NCI-H2081 (cell line): ENCODE measurements at places on chromosomes 7 and 10.

DNA sequence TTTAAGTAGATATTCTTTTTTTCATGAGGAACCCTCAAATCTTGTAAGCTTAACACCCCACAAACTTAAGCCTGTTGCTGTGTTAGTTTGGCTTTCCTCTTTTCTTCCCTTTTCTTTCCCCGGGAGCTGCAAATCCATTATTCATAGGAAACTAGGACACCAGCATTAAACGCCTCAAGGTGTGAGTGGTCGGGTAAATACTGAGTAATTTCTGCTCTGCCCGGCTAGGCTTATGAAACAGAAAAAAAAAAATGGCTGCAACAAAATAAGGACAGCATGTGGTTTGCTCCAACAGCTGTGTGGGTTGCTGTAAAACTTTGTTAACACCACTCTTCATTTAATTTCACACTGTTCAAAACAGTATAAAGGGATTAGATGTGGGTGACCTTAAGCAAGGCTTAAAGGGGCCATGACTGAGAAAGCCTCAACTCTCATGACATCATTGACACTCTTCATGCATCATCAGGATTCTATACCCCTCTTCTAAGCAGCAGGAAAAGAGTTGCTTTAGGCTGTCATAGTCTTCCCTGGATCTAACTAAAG lies 104.1 kb downstream of the AOAH start:
- DNase-seq, result no peak

- no peak for DNase-seq
Observed at GRCh38 chr10:4399556-4399955, 426.5 kb upstream of the AKR1E2 start.

GRCh38 chr7:87510411-87510875 lies 35.0 kb upstream of the ABCB4 start:
- DNase-seq, result no peak

DNA sequence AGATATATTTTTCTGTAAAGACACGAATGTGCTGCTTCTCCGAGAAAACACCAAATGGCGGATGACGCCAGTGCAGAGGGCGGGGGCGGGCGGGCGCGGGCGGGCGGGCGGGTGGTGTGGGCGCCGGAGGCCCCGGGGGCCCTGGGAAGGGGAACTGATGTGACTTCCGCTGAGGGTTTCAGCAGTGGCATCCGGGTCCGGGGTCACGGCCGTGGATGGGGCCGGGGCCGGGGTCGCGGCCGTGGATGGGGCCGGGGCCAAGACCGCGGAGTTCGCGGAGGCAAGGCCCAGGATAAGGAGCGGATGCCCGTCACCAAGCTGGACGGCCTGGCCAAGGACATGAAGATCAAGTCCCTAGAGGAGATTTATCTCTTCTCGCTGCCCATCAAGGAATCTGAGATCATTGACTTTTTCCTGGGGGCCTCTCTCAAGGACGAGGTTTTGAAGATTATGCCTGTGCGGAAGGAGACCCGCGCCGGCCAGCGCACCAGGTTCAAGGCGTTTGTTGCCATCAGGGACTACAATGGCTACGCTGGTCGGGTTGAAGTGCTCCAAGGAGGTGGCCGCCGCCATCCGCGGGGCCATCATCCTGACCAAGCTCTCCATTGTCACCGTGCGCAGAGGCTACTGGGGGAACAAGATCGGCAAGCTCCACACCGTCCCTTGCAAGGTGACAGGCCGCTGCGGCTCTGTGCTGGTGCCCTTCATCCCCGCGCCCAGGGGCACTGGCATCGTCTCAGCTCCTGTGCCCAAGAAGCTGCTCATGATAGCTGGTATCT lies 20.3 kb upstream of the IGF2BP3 start:
- DNase-seq, result peak; percentile 50

- DNase-seq, result no peak
Observed at GRCh38 chr10:99841746-99842145, 59.3 kb downstream of the ABCC2 start.

DNA sequence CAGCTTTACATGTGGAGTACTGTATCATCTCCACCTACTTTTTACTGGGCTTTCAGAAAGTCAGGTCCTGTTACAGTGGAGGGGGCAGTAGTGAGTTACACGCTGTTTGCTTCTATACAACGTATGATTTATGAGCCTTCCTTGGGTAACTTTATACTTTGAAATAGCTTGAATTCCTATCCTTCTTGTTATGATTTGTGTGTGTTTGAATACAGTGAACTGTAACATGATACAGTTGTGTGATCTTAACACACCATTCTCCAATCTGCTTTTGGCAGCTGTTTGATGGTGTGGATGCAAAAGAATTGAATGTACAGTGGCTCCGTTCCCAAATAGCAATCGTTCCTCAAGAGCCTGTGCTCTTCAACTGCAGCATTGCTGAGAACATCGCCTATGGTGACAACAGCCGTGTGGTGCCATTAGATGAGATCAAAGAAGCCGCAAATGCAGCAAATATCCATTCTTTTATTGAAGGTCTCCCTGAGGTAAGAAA lies 41.7 kb downstream of the SP8 start:
- DNase-seq, result no peak

GRCh38 chr7:112484671-112485167 lies 3.9 kb downstream of the LSMEM1 start:
- no peak for DNase-seq

GRCh38 chr7:139673230-139673629 lies 104.6 kb downstream of the HIPK2 start:
- no peak for DNase-seq

- DNase-seq, result peak; percentile 64
Observed at GRCh38 chr7:83161899-83162401, 734 bp downstream of the PCLO start.

- peak; percentile 19 for DNase-seq
Observed at GRCh38 chr7:143299840-143300239, 11.7 kb downstream of the CASP2 start.

DNA sequence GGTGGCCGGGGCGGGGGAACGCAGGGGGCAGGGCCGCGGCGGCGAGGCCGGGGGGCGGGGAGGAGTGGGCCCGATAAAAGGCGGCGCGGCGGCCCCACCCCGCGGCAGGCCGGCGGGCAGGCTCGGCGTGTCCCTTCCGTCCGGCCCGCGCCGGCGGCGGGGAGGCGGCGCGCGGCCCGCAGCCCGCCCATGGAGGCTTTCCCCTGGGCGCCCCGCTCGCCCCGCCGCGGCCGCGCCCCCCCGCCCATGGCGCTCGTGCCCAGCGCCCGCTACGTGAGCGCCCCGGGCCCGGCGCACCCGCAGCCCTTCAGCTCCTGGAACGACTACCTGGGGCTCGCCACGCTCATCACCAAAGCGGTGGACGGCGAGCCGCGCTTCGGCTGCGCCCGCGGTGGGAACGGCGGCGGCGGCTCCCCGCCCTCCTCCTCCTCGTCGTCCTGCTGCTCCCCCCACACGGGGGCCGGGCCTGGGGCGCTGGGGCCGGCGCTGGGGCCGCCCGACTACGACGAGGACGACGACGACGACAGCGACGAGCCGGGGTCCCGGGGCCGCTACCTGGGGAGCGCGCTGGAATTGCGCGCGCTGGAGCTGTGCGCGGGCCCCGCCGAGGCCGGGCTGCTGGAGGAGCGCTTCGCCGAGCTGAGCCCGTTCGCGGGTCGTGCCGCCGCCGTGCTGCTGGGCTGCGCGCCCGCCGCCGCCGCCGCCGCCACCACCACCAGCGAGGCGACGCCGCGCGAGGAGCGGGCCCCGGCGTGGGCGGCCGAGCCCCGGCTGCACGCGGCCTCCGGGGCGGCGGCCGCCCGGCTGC lies at the start of gene NANOS1:
NANOS1 (plus strand) TSS at position 102 of the 808 bp plus-strand sequence; CDS start at position 190, 88 bp downstream.
- no peak for DNase-seq

DNA sequence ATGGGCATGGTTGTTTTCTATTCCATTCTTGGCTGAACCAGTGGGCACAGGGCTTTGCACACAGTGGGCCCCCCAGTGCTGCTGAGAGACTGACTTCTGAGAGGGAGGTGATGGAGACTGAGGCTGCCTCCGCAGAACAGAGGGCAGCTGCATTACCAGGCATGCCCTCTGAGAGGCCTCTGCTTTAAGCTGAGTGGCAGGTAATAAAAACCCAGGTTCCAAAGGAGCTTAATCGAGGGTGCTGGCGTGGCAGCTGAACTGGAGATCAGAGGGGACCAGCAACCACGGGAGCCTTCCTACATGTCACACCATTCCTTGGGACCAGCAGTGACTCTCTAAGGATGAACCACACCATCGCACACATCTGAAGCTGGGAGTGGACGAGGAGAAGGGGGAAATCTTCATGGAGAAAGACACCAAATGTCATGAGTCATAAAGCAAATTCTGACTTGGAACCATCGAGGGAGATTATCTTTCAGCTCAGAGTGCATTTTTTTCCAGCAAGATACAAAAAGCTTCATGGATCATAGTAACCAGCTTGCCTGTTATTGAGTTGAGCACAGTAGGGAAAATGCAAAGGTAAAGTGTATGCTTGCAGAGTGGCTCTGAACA lies 24.6 kb downstream of the HIPK2 start:
- no peak for DNase-seq

GRCh38 chr10:122033224-122033926 lies 44.4 kb downstream of the TACC2 start:
- no peak for DNase-seq

DNA sequence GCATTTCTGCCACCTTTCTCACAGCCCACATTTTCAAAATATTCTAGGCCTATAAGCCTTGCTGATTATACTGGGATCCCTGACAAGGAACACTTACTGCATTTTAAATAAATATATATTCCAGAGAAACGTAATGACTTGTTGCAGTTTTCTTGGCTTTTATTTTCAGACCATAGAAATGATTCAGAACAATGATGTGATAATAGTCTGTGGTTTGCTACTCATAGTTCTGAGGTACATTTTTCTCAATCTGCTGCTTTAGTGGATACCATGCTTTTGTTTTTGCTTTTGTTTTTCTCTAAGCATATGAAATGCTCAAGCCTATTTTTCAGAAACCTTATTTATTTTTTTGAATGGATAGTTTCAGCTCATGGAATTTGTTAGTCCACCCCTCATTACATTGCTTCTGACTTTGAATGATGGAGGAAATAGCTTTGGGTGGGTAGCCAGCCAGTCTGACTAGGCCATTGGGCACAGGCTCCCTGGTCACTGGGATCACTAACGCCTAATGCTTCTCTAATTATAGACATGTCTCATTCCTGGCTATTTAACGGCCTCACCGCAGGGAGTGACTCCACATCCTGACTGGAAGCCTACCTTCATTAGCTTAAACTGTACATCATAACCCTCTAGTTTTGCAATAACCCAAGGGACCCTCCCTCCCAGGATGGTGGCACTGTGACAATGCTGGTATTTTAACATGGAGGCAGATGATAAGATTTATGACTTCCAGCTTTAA lies 66.1 kb downstream of the MBL2 start:
- no peak for DNase-seq

- no peak for DNase-seq
Observed at GRCh38 chr7:134639683-134640279, 6.9 kb upstream of the BPGM start.

GRCh38 chr10:76309070-76309469 lies 877.6 kb downstream of the LRMDA start:
- no peak for DNase-seq

DNA sequence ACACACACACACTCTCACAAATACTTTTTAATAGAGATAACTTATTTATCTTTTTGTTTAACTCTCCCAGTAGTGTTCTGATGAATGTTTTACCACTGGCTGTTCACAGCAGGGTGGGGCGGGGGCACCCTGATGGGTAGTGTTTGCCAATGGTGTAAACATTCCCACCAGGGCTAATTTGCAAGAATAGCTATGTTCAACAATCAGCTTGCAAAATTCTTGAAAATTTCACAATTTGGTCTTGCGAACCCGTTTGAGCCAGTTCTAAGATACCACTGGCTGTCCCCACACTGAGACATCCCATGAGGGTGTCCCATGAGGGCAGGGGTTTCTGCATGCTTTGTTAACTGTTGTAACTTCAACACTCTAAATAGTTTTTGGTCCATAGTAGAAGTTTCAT lies 348.5 kb downstream of the CXCL12 start:
- no peak for DNase-seq

GRCh38 chr7:32506266-32507054 lies 11.2 kb downstream of the AVL9 start:
- no peak for DNase-seq

DNA sequence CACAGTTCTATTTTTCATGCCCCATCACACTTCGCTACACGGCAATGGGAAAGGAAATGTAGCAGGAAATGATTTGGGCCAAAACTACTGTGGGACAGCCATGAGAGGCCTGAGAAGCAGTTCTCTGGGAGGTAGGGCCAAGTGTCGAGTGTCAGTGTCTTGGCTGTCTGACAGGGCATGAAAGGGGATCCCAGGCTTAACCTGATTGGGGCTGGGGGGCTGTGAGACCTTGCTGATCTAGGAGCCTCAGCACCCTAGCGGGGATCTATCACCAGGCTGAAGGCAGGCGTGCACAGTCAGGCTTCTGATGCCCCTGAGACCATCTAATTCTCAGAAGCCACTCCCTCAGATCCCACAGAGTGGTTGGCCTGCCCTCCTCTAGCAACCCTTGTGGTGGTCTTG lies 58.2 kb upstream of the SLC25A13 start:
- DNase-seq, result no peak

DNA sequence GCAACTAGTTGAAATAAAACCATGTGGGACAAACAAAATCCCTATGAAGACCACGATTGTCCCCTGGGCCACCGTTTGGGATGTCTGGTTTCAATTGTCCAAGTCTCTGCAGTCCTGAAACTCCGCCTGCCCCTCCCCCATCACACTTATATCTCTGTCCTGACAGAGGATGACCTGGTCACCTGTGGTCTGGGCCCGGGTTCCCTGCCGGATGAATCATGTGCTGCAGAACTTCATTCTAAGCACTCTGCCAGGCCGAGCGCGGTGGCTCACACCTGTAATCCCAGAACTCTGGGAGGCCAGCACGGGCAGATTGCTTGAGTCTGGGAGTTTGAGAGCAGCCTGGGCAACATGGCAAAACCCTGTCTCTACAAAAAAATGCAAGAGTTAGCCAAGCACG lies 91.1 kb downstream of the COL13A1 start:
- no peak for DNase-seq

DNA sequence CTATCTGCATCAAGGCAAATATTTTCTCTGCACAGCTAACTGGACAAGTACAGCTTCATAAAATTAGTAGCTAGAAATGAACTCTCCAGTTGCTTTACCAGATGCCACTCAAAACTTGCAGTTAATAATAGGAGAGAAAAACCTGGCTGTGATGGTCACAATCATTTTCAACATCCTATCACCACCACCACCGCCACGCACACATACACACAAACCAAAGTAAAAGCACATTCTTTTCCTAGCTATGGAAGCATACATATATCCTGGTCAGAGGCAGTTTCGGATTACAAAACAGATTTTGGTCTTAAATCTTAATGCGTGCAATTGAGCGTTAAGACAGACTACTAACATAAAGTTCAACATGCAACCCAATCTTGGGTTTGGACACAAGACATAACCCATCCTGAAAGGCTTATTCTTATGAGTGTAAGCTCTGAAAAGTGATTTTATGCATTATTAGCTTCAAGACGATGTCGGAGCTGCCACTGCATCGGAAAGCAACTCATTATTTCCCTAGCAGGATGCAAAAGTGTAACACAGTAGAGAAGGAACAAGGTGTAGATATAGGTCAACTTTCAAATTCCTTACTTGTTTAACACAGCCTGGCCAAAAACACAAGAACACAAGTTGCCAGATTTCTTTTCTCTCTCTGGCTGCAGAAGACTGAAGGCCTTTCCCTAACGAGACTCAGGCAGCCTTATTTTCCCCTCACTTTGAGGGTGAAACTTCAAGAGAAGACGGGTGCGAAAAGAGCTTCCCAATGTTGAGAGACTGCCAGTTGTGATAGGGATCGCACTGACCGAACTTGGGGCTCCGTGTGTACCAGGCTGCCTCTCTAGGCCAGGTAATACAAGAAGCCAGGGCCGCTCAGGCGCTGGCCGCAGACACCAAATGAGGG lies 1.2 kb downstream of the CACUL1 start:
- DNase-seq, result no peak

- no peak for DNase-seq
Observed at GRCh38 chr7:2980401-2981102, 63.1 kb downstream of the CARD11 start.
